Pancreas (tissue), 10 donors: ENCODE measurements at places on chromosomes 1 and 21. TPM values are rescaled to one million over a fixed set of nuclear protein-coding genes. Genes with fewer than 3 reads are reported as not detected.

BEST4 gene
- total RNA-seq = 0.31 TPM

SOX13 gene
- total RNA-seq = 17.4 TPM

PLEKHG5 gene
- total RNA-seq = 3.9 TPM

CRYAA gene
- total RNA-seq = not detected

ZP4 gene
- total RNA-seq = not detected

SFN gene
- total RNA-seq = not detected

SLC9C2 gene
- not detected for total RNA-seq

SPRR2B gene
- not detected for total RNA-seq

COL9A2 gene
- 0.55 TPM for total RNA-seq

CFAP45 gene
- 0.16 TPM for total RNA-seq

RXRG gene
- 0.32 TPM for total RNA-seq

PADI2 gene
- 0.88 TPM for total RNA-seq

C1QB gene
- 55.9 TPM for total RNA-seq

SLC45A1 gene
- 0.37 TPM for total RNA-seq

ZNF697 gene
- 3.2 TPM for total RNA-seq

OPN3 gene
- total RNA-seq = 12.8 TPM

NOS1AP gene
- 1.7 TPM for total RNA-seq

DCST2 gene
- total RNA-seq = 0.21 TPM

PAX7 gene
- not detected for total RNA-seq

LCE1A gene
- not detected for total RNA-seq

DYNLT4 gene
- total RNA-seq = 1.8 TPM

ATP1A4 gene
- not detected for total RNA-seq
